ENCODE measurements at places on chromosomes 4 and X. TPM values are rescaled to one million over a fixed set of nuclear protein-coding genes. Genes with fewer than 3 reads are reported as not detected.

Gene DGKQ
- 22.2 TPM for total RNA-seq

Gene POLN
- total RNA-seq: 0.91 TPM

Gene BBS12
- 1.9 TPM for total RNA-seq

GRCh38 chr4:107258359-107258758, 222.2 kb upstream of the DKK2 start:
- DNase-seq: no peak

GRCh38 chrX:68705986-68706385, 58.5 kb downstream of the STARD8 start:
- DNase-seq: no peak

DNA sequence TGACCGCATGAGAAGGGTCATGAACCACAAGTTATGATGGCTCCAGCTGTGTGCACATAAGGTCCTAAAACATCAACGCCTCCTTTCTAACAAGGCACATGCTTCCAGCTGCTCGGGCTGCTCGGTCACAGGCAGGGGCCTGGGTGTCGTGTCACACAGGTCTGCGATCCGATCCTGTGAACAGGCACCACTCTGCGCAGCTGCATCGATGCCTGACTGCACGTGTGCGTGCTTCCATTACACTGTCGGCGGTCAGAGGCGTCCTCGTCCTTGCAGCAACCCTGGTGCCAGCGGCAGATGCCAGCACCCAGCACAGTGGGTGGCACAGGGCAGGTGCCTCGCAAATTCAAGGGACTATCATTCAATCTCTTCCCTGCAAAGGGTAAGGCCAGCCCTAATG, 23.9 kb downstream of the ZFYVE28 start:
- no peak for DNase-seq

DNA sequence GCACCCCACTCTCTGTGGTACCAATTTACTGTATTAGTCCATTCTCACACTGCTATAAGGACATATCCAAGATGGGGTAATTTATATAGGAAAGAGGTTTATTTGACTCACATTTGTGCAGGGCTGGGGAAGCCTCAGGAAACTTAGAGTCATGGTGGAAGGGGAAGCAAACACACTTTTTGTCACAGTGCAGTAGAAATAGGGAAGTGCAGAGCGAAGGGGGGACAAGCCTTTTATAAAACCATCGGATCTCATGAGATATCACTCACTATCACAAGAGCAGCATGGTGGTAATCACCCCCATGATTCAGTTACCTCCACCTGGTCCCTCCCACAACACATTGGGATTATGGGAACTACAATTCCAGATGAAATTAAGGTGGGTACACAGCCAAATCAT, 766.9 kb upstream of the PCDH10 start:
- no peak for DNase-seq

DNA sequence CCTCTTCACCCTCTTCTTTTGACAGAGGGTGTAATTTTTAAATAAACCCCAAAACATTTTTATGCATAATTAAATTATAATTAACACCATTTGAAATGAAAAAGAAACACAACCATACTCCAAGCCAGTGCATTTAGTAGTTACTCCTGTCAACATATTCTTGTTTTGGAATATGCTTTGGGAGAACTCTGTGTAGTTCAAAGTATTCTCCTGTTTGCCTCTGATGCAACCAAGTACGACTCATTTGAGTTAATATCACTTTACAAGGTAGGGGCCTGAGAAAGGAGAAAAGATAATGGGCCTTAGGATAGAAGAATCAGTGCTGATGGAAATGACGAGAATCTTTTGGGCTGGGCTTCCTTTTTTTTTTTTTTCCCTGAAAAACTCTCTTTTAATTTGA, 2.7 kb downstream of the PTPN13 start:
- no peak for DNase-seq

GRCh38 chr4:69787879-69788278, 27.5 kb upstream of the SULT1B1 start:
- DNase-seq: no peak

DNA sequence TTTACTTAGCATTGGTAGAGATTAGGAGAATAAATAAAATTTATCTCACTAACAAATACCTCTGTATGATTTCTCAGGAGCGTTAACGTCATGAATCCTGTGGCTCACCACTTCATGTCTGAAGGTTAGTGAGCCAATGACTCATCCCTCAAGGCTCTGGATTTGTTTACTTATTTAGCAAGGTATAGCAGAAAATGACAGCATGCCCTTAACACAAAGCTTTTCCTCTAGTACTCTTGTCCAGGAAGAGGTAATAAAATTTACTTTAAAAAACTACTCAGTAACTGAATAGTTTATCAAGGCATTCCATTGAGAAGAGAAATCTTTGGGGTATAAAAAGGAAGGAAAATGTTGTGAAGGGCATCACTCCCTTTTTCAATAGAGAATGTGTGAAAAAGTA, 823.8 kb downstream of the CCSER1 start:
- DNase-seq: no peak

Measured in suprapubic skin (tissue), 4 donors.